Breast epithelium (tissue), 4 donors: ENCODE measurements at places on chromosomes 16 and 17.

- no peak for DNase-seq
Measured at GRCh38 chr16:13039526-13039925, 138.1 kb downstream of the SHISA9 start.

DNA sequence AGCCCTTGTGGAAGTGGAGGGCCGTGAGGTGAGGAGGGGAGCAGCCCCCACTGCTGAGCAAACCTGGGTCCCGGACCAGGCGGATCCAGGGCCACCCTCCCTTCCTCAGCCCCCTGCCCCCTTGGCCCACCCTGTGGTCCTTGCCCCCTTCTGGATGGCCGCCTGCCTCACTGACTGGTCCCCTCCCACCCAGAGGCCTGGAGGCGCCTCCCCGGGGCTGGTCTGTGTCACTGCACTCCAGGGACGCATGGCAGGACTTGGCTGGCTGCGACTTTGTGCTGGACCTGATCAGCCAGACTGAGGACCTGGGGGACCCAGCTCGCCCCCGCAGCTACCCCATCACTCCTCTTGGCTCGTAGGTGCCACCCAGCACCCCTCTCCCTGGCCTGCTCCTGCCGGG, 19.2 kb upstream of the SMIM5 start:
- DNase-seq = no peak

DNA sequence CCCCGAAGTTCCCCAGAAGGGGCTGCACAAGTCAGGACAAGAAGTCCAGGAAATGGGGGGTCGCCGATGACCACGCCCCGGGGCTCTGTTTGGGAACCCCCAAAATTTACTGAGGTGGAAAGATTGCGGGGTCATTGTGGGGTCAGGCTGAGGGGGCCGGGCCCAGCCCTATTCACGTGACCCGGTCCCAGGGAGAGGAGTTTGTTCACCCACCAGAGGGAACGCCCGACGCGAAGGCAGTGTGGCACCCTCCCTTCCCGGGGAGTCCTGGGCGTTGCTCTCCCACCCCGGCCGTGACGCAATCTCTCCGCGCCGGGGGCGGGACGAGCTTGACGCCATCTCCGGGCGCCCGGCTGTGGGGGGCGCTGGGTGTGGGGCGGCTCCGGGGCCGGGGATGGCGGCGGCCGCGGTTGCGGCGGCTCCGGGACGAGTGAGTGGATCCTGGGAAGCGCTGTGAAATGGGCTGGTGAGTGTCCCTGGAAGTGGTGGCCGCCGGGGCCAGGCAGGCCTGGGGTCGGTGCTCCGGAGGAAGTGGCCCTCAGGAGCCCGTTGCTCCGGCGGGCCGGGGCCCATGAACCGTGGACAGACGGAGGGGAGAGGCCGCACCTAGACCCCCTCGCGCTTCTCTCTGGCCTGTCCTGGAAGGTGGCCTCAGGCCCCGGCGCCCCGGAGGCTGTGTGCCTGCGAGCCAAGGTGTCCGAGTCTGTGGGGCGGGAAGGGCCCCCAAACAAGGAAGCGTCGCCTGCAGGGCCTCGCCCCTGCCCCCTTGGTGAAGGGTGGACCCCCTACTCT, at the start of gene ATXN1L:
Gene ATXN1L (plus strand): TSS at position 338 of the 792 bp plus-strand sequence. CDS start 3,765 bp downstream, outside the sequence.
- DNase-seq = peak; percentile 92

DNA sequence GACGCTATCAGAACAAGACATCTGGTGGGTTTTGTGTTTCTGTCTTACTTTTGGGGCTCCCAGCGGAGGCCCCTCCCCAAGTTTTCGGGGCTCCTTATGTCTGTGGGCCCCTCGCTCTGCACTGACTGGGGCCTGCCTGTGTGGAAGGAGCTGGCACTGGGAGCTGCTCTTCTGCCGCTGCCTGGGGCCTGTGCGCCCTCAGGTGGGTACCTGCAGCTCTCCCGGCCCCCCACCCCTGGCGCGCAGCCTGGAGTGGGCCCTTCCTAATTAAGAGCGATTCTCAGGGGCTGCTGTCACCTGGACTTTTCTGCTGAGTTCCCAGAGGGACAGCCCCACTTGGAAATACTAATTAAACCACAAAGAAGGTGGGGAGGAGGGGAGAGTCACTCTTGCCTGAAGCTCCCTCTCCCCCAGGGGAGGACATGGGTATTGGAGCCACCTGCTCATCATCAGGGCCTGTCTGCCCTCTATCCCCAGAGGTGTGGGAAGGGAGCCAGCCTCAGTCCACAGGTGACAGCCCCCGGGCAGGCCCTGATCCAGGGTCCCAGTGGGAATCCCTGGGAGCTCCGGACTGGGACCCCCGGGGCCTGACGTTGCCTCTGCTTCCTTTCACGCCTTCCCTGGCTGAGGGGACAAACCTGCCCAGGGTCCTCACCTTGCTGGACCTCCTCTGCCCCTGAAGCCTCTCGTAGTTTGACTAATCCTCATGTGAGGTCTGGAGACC, 36.5 kb downstream of the GSE1 start:
- DNase-seq = no peak

- no peak for DNase-seq
Measured at GRCh38 chr16:83147244-83147643, 520.5 kb downstream of the CDH13 start.

DNA sequence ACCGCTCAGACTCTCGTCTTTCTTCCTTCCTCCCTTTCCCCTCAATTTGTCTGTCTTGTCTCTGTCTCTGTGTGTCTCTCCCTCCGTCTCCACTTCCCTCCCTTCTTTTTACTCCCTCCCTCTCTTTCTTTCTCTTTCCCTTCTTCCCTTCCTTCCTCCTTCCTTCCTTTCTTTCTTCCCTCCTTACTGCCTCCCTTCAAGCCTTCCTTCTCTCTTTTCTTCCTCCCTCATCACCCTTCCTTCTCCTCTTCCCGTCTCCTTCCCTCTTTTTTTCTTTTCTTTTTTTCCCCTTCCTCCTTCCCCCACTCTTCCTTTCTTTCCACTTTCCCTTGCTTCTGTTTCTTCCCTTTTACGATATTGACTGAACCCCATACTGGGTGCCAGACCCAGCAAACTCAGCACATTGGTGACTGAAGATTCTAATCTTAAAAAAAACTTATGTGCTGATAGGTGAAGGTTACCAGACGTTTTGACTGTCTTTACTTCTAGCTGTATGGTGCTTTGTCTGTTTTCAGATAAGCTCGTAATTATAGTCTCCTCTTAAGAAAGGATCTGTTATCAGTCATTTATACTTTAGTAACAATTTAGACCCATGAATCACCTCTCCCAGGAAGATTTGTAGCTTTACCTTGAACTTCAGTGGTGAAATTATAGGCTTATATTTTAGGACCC, 481 bp upstream of the BRD7 start:
- no peak for DNase-seq

GRCh38 chr17:56602292-56603130, 9.0 kb downstream of the NOG start:
- DNase-seq = no peak

GRCh38 chr16:72001180-72001874, 1.1 kb upstream of the PKD1L3 start:
- no peak for DNase-seq

GRCh38 chr16:73615071-73615940, 567.4 kb upstream of the ZFHX3 start:
- no peak for DNase-seq

- no peak for DNase-seq
Measured at GRCh38 chr17:18946536-18946935, 5.4 kb upstream of the SLC5A10 start.

DNA sequence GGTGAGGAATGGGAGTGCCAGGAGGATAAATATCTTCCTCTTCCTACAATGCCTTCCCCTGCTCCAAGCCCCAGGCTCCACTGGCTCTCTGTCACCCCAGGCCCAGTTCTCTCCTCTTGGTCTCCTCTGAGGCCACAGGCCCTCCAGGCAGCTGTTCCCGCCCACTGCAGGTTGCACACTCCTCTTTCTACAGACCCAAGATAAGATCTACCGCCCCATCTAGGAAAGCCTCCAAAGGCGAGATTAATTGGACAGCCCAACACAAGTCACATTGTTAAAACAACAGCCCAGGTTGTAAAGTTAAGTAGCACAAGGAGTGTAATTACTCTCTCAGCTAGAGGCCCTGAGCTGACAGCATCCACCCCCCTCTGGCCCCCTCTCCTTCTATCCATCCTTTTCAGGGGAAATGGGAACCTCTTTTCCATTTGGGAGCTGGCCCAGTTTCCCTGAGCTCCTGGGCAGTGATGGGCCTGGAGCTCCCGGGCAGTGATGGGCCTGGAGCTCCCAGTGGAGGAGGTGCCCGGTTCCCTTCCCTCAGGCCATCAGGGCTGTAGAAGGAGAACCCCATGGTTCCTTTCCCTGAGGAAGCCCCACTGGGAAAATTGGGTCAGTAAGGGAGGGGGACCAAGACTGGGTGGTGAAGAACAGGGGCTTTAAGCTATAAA, 7.3 kb downstream of the DLX4 start:
- DNase-seq = no peak

- DNase-seq = no peak
Measured at GRCh38 chr17:33889040-33889439, 366.0 kb upstream of the CCL2 start.

GRCh38 chr17:35235917-35236316, 7.0 kb upstream of the SLFN5 start:
- DNase-seq = no peak

- DNase-seq = peak; percentile 61
Measured at GRCh38 chr16:67245674-67246080, 1.6 kb downstream of the FHOD1 start.

GRCh38 chr17:79984877-79985276, 50.8 kb downstream of the TBC1D16 start:
- DNase-seq = no peak

- no peak for DNase-seq
Measured at GRCh38 chr17:35094902-35095301, 24.8 kb downstream of the RAD51D start.

GRCh38 chr16:10637337-10638037, 57.1 kb upstream of the EMP2 start:
- no peak for DNase-seq

DNA sequence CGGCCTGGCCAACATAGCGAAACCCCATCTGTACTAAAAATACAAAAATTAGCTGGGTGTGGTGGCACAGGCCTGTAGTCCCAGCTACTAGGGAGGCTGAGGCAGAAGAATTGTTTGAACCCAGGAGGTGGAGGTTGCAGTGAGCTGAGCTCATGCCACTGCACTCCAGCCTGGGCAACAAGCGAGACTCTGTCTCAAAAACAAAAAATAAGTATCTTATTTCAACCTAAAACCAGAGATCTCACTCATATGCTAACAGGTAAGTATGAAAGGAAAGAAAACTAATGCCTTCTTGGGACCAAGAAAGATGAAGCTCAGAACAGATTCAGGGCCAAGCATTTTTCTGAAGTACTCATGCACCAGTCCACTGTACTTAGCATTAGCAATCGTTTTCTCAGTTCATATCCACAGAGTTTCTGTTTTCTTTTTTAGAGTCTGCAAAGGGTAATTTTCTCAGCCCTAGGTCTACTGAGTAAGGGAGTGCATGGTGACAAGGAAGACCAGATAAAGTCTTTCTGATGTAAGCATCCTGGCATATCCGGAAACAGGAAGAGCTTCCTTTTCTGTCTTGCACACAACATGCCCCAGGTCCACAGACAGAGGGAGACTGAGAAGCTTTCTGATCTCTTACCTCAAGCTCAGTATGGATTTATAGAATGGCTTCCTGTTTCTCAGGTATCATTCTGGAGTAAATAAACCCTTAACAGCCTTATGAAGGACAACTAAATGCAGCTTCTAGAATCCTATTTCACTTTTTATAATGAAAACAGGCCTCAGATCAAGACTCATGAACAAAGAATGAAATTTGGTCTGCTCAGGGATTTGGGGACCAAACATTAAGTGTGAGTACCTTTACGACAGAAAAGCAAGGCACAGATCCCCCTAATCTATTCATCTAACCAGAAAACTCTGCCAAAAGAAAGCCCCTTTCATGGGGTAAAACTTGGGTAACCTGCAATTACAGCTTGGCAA, 38.7 kb upstream of the FOXJ1 start:
- no peak for DNase-seq

DNA sequence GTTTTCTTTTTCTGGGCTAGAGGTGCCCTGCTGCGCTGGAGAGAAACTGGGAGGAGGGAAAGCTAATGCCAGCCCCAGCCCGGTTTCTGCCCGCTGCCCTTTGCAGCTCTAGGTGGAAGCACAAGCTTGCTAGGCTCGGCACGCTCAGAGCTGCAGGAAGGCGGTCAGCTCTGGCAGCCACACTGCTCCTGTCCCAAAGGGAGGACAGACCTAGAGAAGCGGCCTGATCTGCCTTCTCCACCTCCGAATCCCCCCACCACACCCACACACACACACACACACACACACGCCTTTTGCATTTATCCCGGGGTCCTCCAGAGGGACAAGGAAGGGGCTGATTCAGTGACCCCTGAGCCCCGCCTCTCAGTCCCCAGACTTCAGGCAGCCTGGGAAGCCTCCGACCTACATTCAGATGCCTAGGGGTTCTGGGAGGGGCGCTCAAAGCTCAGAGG, 418.1 kb downstream of the SOX9 start:
- DNase-seq = no peak

GRCh38 chr16:14193316-14193871, 122.3 kb downstream of the MRTFB start:
- DNase-seq = no peak

DNA sequence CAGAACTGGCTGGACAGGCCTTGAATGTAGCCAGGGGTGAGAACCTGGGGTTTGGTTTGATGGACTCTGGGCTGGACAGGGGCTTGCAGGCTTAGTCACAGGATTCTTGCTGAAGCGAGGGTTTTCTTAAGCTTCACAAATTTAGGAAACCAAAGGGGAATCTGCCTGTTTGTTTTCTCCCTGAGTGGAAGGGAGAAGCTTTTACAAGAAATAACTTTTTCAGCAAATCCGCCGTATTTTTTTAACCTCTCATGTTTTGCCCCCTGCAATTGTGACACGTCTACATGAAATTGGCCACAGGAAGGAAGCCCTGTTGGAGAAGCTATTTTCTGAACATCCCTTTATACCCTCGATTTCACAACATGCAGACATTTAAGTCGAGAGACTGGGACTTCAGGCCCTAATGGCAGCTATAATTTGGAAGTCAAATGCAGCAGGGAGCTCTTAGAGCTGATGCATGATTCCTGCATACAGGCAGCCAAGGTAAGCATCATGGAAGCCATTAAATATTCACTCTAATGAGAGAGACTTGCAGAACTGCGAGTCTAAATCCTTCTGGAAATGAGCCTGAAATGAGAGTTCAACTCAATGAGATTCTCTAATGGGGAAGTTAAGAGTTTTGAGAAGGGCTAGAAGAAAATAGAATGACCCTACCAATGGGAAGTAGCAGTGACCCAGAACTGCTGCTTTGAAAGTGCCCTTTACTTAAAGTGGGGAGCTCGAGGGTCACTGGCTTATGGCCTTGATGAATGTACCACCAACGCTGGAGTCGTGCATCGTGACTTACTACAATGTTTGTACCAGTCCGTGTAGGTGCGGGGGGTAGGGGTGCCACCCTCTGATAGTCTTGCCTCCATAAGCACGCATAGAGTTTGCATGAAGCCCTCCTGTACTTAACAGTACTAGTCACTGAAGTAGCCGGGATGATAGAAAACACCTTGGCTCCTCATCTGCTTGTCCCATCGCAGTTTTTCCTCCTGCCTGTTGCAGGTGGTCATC, 45.1 kb upstream of the IRF8 start:
- no peak for DNase-seq

- DNase-seq = no peak
Measured at GRCh38 chr17:59355702-59356325, 24.4 kb downstream of the YPEL2 start.
